SHP77 (cell line): ENCODE measurements at places on chromosomes 1 and 21.

GRCh38 chr21:37435120-37435519 is 68.5 kb downstream of the DYRK1A start:
- DNase-seq = peak; percentile 85

DNA sequence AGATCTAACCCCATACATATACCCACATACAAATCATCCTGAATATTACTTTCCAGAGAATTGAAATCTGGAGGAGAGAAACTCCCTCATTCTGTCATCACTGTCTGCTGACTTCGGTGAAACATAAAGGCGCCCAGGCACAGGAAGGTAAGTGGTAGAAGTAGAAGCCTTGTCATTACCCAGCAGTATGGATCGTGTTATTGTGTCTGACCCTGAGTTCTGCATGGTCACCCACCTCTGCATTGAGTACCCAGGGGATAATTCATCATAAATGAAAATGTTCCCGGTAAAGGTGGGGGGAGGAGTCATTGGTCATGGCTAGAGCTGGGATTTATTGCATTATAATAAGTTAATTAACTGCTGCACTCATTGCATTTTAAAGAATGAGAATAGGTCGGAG is 342.6 kb upstream of the PKN2 start:
- no peak for DNase-seq

- DNase-seq = no peak
Measured at GRCh38 chr1:98421085-98421435, 240.5 kb upstream of the SNX7 start.

GRCh38 chr1:38578271-38578951 is 281.2 kb downstream of the RRAGC start:
- no peak for DNase-seq

DNA sequence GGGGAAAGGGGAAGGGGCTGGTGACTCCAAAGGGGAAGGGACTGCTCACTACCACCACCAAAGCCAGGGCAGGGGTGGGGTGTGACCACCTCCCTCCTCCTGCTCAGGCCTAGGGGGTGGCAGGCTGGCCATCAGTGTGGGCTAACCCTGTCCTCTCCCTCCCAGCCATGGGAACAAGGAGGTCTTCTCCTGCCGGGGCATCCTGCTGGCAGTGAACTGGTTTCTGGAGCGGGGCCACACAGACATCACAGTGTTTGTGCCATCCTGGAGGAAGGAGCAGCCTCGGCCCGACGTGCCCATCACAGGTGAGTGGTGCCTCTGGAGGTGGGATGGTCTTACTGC is 5.7 kb downstream of the ZC3H12A start:
- DNase-seq = no peak
